ENCODE measurements at places on chromosomes 6 and 20. TPM values are rescaled to one million over a fixed set of nuclear protein-coding genes. Genes with fewer than 3 reads are reported as not detected.

Gene OOEP
- polyA plus RNA-seq: 0.16 TPM

Gene SLC32A1
- 2.1 TPM for polyA plus RNA-seq

Gene ZFP57
- polyA plus RNA-seq: 0.21 TPM

Gene LIN28B
- polyA plus RNA-seq: 0.13 TPM

Gene GGTLC1
- polyA plus RNA-seq: not detected

Gene GPSM3
- 12.9 TPM for polyA plus RNA-seq

Gene UBD
- polyA plus RNA-seq: 0.70 TPM

Gene RGL2
- 133 TPM for polyA plus RNA-seq

Gene FKBP5
- 24.9 TPM for polyA plus RNA-seq

Gene FAM184A
- polyA plus RNA-seq: 11.0 TPM

Gene COL9A1
- polyA plus RNA-seq: 34.7 TPM

Gene SIRPD
- polyA plus RNA-seq: not detected
